Adipose tissue (tissue), 3 donors: ENCODE measurements at places on chromosomes 3 and 15. TPM values are rescaled to one million over a fixed set of nuclear protein-coding genes. Genes with fewer than 3 reads are reported as not detected.

The GOLGA6A gene
- 0.12 TPM for polyA plus RNA-seq

The DAZL gene
- polyA plus RNA-seq = not detected

The ZNF592 gene
- polyA plus RNA-seq = 9.6 TPM

The UNC13C gene
- polyA plus RNA-seq = not detected

The DNAJC17 gene
- polyA plus RNA-seq = 41.0 TPM

The BCHE gene
- polyA plus RNA-seq = 5.9 TPM

The BMF gene
- 7.3 TPM for polyA plus RNA-seq

The CTXN2 gene
- not detected for polyA plus RNA-seq

The USP4 gene
- 16.5 TPM for polyA plus RNA-seq

The HAPLN3 gene
- 16.3 TPM for polyA plus RNA-seq

The C3orf85 gene
- polyA plus RNA-seq = not detected

The CLDN11 gene
- polyA plus RNA-seq = 2.0 TPM

The PLAAT1 gene
- not detected for polyA plus RNA-seq

The TMC3 gene
- not detected for polyA plus RNA-seq

The ADAMTS7 gene
- 7.8 TPM for polyA plus RNA-seq

The ABCF3 gene
- polyA plus RNA-seq = 42.4 TPM

The CELF6 gene
- 2.8 TPM for polyA plus RNA-seq

The DUOX1 gene
- 4.1 TPM for polyA plus RNA-seq

The LRRC49 gene
- polyA plus RNA-seq = 2.1 TPM

The MRPS22 gene
- polyA plus RNA-seq = 38.5 TPM

The KIF7 gene
- 2.9 TPM for polyA plus RNA-seq

The GOLGA8S gene
- 0.06 TPM for polyA plus RNA-seq

The GOLGA8J gene
- 0.67 TPM for polyA plus RNA-seq

The NCK1 gene
- 37.9 TPM for polyA plus RNA-seq

The CYP1A2 gene
- not detected for polyA plus RNA-seq

The NMB gene
- polyA plus RNA-seq = 116 TPM

The FOXB1 gene
- polyA plus RNA-seq = not detected

The FANCD2OS gene
- not detected for polyA plus RNA-seq

The DLL4 gene
- 7.2 TPM for polyA plus RNA-seq

The POC1A gene
- polyA plus RNA-seq = 2.6 TPM

The HTR3E gene
- not detected for polyA plus RNA-seq

The PLXND1 gene
- 30.1 TPM for polyA plus RNA-seq

The FBLN2 gene
- 147 TPM for polyA plus RNA-seq

The TRANK1 gene
- polyA plus RNA-seq = 2.9 TPM
